ENCODE measurements at places on chromosomes 5 and 9.
A peak's percentile ranks its signal among the peaks of the same experiment; 100 is the strongest.

DNA sequence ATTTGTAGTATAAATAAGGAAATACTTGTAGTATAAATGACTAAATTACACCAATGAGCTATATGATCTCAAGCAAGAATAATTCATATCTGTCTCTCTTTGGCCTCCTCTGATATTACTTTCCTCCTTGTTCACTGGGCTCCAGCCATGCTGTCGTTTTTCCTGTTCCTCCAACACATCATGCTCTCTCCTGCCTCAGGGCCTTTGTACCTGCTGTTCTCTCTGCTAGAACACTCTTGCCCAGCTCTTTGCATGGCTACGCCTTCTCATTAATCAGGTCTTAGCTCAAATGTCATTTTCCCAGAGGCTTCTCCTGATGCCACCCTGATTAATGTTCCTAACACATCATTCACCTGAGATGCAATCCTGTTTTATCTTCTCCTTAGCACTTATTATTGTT lies 2.5 kb upstream of the ZNF346 start:
- DNase-seq = no peak

DNA sequence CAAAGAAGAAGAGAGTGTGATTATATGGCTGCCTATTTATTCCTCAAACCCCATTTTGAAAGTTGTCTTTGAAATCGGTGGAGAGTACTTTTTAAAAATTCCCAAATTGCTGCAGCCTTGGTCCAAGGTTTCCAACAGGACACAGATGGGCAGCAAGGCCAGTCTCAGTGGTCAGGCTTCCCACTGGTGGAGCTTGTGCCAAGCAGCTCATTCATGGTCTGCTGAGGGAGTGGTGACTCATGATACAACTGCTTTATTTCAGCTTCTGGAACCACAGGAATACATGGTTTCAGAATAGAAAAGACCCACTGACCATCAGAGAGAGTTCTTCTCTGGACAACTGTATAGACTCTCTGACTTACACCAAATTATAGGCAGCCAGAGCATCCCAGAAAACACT lies 673.1 kb upstream of the KLF4 start:
- no peak for DNase-seq

- peak; percentile 64 for DNase-seq
Observed at GRCh38 chr9:15738011-15738410, 185.2 kb downstream of the CCDC171 start.

DNA sequence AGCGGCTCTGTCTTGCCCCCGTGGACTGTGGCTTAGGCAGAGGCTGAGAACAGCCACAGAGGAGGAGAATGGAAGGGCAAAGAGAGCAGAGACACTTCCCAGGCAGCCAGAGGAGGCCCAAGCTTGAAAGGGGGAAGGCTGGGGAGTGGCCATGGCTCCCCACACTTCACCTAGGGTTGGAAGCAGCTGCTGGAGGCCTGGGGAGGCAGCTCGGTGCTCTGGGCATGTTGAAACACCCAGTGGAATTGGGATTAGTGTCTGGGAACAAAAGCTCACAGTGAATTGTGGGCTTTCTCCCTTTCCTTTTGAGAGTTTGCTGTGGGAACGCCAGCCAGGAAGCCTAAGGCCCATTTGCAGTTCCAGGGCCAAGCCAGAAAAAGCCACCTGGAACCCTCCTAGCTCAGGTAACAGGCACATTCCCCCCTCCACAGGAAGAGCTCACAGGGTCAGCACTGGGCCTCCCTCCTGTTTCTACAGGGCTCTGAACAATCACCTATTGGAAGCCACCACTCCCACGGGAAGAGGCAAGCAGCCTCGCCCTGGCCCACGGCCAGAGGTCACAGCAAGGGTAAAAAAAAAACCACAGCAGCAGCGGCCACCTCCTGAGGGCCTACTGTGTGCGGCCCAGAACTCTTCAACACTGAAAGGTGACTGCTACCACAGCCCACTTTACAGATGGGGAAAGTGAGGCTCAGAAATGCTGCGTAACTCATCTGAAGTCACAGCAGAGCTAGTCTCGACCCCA lies 20.2 kb downstream of the EEIG1 start:
- DNase-seq = peak; percentile 78

GRCh38 chr9:75064307-75065025 lies 23.5 kb downstream of the NMRK1 start:
- no peak for DNase-seq

DNA sequence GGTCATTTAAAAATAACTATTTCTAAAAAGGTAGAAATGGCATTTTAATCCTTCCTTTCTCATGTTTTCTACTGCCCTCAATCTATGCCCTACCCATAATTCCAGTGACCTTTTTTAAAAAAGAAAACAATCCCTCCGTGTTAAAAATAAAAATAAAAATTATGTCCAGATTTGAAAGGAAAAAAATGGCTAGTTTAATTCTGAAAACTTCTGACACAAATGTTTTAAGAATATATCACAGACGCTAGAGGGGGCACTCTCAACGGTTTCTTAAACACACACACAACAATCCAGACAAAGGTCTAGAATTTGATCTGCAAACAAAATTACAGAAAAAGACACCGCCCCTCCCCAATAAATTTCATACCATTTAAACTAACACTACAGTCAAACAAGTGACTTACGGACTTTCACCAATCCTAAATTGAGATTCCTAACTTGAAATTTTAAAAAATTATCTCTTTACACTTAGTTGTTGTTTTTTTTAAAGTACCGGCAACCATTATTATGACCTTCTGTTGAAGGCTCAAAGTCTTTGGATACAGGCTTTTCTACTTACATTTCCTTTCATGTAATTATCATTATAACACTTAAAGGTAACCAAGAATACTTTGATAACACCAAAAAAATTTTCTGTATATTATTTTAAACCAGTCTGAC lies 38.2 kb downstream of the CLINT1 start:
- peak; percentile 43 for DNase-seq

GRCh38 chr5:159642379-159642778 lies 273.9 kb upstream of the ADRA1B start:
- DNase-seq = no peak

DNA sequence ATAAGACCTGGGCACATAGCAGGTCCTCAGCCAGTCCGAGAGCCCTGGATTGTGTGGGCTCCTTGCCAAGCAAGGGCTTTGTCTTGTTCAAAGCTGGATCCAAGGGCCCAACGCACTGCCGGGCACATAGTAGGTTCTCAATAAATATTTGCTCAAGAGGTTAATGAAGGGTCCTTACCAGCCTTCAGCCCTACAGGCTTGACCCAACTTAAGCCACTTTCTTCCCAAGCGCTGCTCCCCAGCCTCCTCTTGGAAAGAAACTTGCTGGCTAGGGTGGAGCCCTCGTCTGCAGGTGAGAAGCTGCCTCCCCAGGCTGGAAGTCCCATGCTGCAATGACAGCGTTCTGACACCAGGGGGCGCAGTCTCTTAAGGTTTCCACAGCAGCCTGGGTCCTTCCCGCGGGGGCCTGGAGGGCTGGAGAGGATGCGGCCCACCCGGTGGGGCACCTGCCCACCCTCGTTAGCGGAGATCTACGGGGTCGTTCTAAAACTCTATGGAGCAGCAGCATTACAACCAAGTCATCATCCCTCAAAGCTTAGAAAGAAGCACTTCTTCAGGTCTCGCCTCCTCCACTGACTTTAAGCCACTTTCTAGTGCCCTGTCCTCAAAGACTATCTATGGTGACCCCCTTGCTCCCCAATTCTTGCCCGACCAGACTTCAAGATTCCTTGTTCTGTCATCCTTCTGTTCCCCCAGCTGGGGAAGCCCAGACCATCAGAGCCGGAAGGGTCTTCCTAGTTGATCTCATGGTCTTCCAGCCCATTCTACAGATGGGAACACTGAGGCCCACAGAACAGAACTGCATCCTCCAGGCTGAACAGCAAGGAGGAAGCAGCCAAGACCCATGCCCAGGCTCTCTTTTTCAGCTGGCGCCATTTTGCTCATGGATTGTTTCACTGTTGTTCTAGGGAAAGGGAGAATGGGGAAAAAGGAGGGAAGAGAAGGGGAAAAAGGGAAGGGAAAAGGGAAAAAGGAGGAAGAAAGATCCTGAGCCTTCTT lies 115.4 kb downstream of the LHX2 start:
- DNase-seq = peak; percentile 73

DNA sequence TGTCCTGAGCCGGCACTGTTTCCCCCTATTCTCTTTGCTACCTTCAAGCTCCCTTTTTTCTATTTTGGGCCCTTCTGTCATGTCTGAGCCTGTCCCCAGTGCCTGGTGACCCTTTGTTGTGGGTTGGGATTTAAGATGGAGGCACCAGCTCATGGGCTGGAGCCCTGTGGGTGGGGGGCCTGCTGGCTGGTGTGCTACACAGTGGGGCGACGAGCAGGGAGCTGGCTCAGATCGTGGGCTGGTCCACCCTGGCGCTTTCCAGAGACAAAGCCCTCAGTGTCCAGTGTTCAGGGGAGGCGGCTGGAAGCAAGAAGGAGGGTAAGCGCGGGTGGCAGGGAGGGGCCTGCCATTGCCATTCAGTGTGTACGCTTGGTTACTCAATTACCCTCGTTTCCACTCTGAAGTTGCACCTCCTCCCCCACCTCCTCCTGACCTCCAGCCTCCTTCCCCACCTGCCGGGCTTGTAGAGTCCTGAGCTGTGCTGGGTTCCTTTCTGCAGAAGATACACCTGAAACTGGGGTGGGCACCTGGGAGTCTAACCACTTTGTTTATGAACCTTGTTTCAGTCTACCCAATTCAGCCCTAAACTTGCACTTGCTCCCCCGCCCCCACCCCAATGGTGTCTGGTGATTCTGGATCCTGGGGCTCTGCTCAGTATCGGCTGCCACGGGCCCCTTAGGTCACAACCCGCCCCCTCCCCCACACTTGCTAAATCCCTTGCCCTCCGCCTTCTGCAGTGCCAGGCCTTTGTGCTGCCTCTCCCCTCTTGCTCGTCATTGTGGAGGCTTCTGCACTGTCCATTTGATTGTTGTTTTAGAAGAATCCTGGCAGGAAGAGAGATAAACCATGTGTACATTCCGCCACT lies 49.9 kb downstream of the MVB12B start:
- peak; percentile 63 for DNase-seq

GRCh38 chr9:36956908-36957307 lies 77.2 kb downstream of the PAX5 start:
- no peak for DNase-seq

DNA sequence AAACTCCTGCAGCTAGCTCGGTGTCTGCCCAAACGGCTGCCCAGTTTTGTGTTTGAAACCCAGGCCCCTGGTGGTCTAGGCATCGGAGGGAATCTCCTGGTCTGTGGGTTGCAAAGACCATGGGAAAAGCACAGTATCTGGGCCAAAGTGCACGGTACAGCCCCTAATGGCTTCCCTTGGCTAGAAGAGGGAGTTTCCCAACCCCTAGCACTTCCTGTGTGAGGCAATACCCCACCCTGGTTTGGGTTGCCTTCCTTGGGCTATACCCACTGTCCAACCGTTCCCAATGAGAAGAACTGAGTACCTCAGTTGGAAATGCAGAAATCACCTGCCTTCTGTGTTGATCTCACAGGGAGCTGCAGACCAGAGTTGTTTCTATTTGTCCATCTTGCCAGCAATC lies 41.8 kb downstream of the CAVIN4 start:
- no peak for DNase-seq

- DNase-seq = no peak
Observed at GRCh38 chr5:96220610-96221390, 212.2 kb downstream of the PCSK1 start.

DNA sequence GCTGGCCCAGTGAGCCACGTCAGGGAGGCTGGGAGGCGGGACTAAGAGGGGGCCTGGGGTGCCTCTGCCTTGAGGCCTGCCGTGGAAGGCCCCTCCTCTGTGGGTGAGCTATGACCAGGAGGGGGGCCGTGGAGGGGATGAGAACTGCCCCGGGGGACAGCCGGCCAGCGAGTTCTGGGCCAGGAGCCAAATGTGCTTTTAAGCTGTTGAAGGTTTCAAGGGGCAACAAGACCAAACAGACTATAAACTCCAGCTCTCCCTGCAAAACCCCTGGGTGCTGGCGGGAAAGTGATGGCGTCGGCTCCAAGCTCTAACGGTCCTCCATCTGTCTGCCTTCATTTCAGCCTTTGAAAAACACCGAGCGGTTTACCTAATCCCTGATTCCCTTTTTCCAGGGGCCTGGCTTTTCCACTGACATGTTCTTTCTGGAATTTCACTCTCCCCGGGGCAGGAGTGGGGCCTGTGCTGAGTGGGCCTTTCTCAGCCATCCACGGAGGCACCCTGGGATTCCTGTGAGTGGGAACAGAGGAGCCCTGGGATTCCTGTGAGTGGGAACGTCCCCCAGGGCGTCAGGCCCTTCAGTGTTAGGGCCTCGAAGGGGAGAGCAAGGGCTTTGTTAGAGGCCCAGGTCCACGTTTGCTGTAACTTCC lies 65.6 kb downstream of the COL5A1 start:
- peak; percentile 98 for DNase-seq

GRCh38 chr5:133365738-133366137 lies 246.6 kb downstream of the FSTL4 start:
- DNase-seq = no peak

- DNase-seq = no peak
Observed at GRCh38 chr9:68825762-68826472, 120.9 kb downstream of the PIP5K1B start.

DNA sequence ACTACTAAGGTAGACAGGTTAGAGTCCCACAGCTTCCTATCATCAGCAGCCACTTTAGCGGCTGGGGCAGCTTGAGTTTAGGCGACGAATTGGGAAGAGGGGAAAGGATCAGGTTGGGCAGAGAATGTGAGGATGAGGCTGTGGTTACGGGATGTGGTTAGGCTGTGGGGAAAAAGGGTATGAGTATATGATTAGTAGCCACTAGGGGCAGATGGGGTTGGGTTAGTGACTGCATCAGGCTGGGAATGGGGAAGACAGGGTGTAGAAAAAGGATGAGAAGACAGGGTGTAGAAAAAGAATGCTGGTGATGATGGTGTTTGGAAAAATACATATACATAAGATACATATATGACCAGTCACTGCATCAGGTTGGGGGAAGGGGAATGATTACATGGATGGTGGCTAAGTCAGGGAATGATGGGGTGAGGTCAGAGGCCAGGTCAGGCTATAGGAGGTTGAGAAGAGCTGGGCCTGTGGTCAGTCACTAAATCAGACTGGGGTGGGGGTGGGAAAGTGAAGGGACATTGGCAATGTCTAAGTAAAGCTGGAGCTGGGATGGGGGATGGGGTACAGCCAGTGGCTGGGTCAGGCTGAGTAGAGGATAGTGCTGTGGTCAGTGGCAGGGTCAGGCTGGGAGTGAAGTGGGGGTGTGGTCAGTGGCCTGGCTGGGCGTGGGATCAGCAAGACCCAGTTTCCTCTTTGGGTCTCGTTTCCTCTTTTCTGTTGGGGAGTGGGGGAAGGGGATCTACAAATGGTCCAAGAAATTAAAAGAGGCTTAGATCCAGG lies 2.1 kb downstream of the TLN1 start:
- peak; percentile 70 for DNase-seq

- no peak for DNase-seq
Observed at GRCh38 chr5:140978260-140978659, 12.0 kb downstream of the PCDHAC2 start.
